ENCODE measurements at places on chromosomes 5 and 9.

- DNase-seq: no peak
Observed at GRCh38 chr9:130209422-130209821, 37.2 kb downstream of the NCS1 start.

GRCh38 chr9:127390563-127390962 lies 6.4 kb upstream of the SLC2A8 start:
- DNase-seq: no peak

- DNase-seq: no peak
Observed at GRCh38 chr5:112065781-112066180, 308.8 kb upstream of the NREP start.

DNA sequence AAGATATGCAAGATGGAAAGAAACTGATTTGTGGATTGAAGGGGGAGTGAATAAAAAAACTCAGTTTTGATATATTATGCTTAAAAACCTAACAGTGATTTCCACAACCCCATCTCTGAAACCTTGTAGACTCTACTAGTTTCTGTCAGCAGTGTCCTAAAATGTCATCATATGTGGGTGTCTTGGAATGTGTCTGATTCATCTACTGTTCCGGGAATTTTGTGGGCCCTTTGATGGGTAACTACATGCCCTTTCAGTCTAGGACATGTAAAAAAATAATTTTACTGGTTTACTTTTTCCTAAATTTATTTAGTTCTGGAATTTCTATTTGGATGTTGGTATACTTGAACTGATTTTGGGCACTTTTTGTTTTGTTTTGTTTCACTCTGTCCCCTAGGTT lies 118.9 kb upstream of the NMUR2 start:
- DNase-seq: no peak
